CD8-positive, alpha-beta memory T cell (primary cell): ENCODE measurements at places on chromosomes 1 and 21. TPM values are rescaled to one million over a fixed set of nuclear protein-coding genes. Genes with fewer than 3 reads are reported as not detected.

GJA4 gene
- total RNA-seq = not detected

VANGL2 gene
- 0.04 TPM for total RNA-seq

DNALI1 gene
- not detected for total RNA-seq

VWA5B1 gene
- total RNA-seq = not detected

RPTN gene
- not detected for total RNA-seq

DUSP23 gene
- total RNA-seq = 38.1 TPM

OR2L3 gene
- not detected for total RNA-seq

TMOD4 gene
- 2.4 TPM for total RNA-seq

NHLH1 gene
- 0.38 TPM for total RNA-seq

TRNP1 gene
- total RNA-seq = 1.2 TPM

TNFRSF14 gene
- 168 TPM for total RNA-seq

LRRC42 gene
- 23.6 TPM for total RNA-seq

OR2AK2 gene
- not detected for total RNA-seq

CRYAA gene
- not detected for total RNA-seq

GRCh38 chr1:203797948-203798655 lies 2.7 kb downstream of the ZBED6 start:
- DNase-seq = no peak

DNA sequence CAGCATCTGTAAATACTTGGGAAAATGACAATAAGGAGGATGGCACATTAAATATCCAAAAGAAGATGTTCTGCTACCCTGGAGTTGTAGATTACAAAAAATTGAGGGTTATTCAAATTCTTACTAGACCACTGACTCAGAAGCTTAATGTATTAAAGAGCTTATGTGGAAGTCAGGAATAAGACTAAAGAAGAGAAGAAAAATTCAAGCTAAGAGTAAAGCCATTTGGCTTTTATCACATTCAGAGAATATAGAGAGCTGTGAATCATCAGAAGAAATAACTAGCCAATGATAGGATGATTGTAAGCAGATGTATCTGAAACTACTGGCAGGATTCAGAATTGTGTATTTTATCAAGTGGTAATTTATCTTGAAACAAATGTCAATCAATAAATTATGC lies 237.0 kb downstream of the TBX15 start:
- DNase-seq = no peak

DNA sequence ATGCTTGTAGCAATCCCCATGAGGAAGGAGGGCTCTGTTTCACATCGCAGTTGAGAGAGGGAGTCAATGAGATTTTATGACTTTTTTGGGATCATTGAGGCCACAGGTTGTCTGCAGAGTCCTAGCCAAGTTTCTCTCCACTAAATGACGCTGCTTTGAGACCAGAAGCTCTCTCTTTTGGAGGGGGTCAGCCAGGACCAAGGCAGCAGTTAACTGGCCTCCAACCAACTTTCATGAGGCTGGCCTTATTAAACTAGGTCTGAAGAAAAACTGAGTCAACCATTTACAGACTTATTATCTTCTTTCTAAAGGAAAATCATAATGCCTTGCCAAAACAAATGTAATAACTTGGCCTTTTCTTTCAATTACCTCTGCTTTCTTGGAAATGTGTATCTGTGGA lies 8.6 kb downstream of the WLS start:
- DNase-seq = no peak

DNA sequence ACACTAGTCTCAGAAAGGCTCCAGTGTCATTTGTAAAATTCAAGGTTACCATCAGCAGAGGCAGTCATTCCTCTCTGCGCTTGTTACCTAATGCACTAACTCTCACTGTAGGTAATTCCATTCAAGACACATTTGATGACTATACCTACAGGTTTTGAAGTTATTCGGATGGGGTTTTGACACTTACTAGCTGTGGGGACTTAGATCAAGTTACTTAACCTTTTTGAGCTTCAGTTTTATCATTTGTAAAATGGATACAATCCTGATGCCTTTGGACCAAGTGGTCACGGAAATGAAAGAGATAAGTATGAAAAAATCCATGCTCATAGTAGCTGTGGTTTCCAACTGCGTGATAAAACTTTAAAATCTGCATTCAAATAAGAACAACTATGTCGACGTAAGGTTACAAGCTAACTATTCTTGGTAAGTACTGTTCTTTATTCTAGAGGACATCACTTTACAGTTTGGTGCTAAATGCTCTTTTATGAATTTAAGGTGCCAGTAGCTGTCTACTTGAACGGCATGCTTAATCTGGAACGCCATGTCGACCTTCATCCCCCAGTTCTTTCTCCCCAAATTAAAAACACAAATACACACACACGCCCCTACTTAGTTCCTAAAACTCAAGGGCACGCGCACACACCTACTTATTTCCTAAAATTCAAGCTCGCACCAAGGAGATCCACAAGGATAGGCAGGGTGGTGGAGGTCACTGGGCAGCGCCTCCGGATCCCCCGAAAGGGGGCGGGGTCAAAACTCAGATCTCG lies 550 bp upstream of the NFYC start:
- DNase-seq = no peak

DNA sequence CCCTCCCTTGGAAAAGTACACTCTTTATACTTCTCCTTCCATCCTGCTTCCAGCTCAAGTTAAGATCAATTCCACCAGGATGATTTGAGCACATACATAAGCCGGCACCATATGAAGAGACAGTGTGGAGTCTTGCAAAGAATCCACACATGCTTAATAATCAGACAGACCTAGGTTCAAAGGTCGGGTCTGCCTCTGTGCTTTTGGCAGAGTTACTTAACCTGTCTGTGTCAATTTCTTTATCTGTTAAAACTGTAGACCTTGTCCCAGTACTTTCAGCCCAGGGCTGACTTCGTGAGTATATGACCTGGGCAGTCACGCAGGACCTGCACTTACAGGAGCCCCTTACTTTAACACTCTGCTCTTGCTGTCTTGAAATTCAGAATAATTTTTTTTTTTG lies 30.2 kb upstream of the BECN2 start:
- DNase-seq = no peak

DNA sequence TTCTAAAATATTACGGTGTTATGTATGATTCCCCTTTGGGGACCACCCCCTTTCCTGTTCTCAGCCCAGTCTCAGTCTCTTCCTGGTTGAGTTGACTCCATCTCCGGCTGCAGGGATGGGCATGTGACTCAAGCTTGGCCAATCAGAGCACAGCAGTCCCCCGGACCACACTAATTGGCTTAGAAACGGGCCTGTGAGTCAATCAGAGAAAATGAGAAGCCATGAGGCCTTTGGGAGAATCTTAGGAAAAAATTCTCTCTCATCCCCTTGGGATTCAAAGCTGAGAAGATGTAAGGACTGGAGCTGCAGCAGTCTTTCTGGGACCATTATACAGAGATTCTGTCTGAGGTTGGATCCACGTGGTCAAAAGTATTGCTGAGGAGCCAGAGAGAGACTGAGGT lies 10.7 kb upstream of the FHAD1 start:
- DNase-seq = no peak

- DNase-seq = no peak
These were observed 74.3 kb downstream of the SLC16A1 start for GRCh38 chr1:112881742-112882127.

DNA sequence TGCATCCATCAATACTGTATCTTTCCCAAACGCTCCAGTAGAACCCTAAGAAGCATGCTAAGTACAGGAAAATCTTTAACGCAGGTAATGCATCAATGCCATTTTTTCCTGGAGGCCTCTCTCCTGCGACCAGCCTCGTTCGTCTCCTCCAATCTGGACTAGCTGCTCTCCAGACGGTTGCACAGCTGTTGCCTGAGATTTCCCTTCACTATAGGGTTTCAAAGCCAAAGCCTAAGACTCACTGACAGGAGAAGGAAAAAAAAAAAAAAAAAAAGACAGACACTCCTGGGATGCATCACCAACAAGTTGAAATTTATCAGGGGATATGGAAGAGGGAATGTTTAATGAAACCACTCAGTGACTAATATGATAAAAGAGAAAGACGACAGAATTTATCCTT lies 93.0 kb downstream of the APP start:
- DNase-seq = no peak

DNA sequence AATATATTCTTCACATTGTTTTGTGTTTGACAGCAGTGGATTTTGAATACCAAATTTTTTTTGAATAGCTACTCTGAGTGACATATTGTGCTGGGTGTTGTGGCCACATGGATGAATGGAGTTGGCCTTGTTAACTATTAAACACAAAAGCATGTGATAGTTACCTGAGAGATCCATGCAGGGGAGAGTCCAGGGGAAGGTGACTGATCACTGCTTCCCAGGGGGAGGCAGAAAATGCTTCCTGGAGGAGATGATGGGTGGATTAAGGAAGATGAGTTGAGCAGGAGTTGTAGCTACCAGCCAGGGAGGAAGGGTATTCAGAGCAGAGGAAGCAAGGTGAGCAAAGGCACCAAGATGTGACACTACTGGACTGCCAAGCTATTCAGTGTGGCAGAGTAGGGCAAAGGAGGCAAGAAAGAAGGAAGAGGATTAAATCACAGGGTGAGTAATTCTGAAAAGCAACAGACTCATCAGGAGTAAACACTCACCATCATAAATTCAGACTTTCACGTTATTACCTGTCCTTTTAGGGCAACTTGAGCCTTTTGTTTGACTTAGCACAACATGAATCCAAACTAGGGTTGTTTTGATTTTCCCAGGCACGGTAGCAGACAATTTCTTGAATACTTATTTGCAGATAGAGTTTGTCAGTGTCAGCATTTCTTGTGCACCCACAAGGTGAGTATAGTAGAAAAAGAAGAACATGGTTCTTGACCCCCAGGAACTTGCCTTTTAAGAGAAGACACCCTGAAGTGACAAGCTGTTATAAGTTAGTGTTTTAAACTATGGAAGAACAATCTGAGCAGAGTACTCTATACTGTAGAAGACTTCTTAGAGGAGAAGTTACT lies 4.2 kb downstream of the CD46 start:
- DNase-seq = no peak

GRCh38 chr21:46448108-46448507 lies 10.6 kb upstream of the DIP2A start:
- no peak for DNase-seq

- no peak for DNase-seq
These were observed 18.3 kb downstream of the BTG2 start for GRCh38 chr1:203323587-203323986.

GRCh38 chr21:37331411-37331810 lies 35.2 kb upstream of the DYRK1A start:
- no peak for DNase-seq

DNA sequence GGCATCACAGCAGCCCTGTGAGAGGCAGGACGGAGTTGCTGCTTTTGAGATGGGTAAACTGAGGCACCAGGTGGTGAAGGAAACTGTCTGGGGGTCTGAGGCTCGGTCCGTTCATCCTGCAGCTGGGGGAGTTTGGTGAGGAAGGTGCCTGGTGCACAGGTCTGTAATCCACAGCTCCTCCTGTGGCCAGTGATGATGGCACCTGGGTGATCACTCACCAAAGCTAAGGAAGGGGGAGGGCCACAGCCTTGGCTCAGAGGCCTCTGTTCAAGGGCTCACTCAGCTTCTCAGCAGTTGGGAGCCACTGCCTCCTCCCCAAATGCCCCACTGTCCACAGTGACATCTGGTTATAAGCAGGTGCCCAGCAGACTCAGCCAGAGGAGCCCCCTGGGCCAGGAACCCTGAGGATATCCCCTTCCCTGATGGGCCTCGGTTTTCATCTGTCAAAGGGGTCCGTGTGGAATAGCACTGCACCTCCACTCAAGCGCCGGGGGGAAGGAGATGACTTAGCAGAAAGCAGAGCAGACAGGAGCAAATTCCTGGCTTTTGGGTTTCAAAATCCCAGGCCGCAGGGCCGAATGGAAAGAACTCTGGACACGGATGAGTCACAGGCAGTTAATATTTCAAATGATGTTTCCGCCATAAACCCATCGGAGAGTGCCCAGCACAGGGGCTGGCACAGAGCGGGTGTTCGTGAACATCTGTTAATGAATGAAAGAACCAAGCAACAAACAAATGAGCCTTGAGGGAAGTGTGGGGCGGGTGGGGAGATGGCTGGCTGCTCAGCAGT lies 82.8 kb downstream of the DMRTB1 start:
- DNase-seq = no peak

DNA sequence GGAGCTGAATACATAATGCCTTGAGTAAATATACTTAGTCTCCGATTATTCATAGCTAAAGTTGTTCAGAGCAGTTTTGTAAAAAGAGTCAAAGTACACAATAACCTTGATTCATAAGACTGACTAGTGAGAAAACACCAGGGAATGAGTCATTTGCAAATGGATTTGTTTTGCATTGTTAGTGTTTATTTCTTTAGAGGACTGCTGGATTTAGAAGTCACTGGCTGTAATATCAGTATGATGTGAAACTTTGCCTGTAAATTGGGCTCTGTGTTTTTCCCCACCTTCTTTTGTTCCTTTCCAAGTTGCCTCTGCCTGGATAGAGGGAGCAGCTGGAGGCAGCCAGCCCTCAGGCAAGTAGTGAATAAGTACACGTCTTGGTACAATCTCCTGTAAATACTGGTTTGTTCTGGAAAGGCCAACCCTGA lies 474.7 kb downstream of the NUF2 start:
- DNase-seq = no peak

- no peak for DNase-seq
These were observed 8.4 kb downstream of the ENO1 start for GRCh38 chr1:8870103-8870502.

GRCh38 chr1:183495420-183495819 lies 23.1 kb downstream of the SMG7 start:
- DNase-seq = no peak

- DNase-seq = no peak
These were observed 70.7 kb downstream of the SPATA46 start for GRCh38 chr1:162305969-162306368.

GRCh38 chr1:230167419-230167852 lies 100.4 kb downstream of the GALNT2 start:
- peak; percentile 63 for DNase-seq

GRCh38 chr1:18569251-18569650 lies 61.4 kb upstream of the PAX7 start:
- no peak for DNase-seq

DNA sequence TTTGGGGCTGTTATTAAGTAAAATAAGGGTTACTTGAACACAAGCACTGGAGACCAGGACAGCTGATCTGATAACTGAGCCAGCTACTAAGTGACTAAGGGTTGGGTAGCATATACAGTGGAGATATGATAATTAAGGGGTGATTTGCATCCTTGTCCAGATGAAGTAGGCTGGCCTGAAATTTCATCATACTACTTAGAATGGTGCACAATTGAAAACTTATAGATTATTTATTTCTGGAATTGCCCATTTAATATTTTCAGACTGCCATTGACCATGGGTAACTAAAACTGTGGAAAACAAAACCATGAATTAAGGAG lies 3.8 kb upstream of the CD1B start:
- no peak for DNase-seq

DNA sequence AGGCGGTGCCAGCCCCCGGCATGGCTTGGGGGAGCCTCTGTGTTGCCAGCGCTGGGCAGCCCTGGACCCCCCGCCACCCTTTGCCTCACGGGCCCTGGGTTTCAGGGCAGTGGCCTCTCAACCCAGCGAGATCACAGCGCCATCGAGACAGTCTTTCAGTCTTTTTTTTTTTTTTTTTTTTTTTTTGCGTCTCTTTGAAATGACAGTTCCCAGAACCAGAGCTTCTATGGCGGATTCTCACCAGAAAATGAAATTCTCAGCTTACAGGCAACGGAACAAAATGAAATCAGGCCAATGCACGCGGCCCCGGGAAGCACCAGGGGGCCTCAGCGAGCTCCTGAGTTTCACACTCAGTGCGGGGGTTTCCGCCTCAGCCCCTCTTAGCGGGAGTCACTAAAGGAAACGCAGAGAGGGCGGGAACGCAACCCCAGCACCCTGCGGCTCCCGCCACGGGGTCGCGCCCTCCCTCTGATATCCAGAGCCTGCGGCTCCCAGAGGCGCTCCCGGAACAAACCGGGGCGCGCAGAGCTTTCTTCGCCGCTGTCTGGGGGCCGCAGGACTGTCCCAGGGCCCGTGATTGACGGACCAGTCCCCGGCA lies 8.0 kb upstream of the COL6A1 start:
- peak; percentile 70 for DNase-seq

- no peak for DNase-seq
These were observed 42.7 kb downstream of the SGIP1 start for GRCh38 chr1:66576645-66577044.
